ENCODE measurements at places on chromosomes 16 and 17.

DNA sequence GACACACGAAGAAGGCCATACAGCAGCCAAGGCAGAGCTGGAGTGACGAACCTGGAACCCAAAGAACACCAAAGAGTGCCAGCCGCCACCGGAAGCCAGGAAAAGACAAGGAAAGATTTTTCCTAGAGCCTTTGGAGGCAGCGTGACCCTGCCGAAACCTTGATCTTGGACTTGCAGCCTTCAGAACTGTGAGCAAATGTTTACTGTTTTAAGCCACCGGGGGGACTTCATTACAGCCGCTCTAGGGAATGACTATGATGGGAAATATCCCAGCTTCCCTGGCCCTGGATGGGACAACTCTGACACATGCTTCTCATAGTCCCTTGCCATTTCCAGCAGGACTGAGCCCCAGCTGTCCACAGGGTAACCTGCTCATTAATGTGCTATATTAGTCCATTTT is 270.6 kb downstream of the HAPSTR1 start:
- DNase-seq = no peak

DNA sequence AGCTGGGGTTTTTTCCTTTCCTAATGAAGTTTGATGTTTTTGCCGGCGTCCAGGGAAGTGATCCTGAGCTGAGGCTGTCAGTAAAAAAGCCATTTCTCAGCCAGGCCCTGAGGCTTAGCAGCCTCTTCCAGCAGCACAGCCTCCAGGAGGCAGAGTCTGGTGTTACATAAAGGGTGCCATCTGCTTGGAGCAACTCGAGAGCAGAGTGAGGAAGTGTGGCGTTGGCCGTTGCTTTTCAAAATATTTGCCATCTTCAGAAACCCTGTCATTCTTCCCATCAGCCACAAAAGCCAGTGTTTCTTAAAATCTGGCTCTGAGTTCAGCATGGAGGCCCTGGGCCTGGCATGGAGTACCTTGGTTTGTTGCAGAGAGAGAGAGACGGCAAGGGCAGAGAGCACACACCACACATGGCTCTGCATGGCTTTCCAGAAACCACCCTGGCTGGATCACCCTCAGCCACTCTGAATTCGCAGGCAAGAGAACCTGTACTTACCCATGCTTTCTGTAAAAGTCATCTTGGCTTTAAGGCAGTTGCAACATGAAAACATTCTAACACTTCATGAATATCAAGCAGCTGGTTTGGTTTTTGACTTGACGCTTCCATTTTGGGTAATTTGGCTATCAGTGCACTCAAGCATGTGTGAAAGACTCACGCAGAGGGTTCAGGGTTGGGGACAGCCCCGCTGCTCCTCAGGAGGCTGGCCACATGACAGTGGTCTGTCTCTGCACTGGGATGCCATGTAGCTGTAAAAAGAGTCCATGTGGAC is 21.0 kb downstream of the PMM2 start:
- DNase-seq = no peak

- no peak for DNase-seq
Observed at GRCh38 chr17:50355701-50356341, 9.9 kb downstream of the XYLT2 start.

DNA sequence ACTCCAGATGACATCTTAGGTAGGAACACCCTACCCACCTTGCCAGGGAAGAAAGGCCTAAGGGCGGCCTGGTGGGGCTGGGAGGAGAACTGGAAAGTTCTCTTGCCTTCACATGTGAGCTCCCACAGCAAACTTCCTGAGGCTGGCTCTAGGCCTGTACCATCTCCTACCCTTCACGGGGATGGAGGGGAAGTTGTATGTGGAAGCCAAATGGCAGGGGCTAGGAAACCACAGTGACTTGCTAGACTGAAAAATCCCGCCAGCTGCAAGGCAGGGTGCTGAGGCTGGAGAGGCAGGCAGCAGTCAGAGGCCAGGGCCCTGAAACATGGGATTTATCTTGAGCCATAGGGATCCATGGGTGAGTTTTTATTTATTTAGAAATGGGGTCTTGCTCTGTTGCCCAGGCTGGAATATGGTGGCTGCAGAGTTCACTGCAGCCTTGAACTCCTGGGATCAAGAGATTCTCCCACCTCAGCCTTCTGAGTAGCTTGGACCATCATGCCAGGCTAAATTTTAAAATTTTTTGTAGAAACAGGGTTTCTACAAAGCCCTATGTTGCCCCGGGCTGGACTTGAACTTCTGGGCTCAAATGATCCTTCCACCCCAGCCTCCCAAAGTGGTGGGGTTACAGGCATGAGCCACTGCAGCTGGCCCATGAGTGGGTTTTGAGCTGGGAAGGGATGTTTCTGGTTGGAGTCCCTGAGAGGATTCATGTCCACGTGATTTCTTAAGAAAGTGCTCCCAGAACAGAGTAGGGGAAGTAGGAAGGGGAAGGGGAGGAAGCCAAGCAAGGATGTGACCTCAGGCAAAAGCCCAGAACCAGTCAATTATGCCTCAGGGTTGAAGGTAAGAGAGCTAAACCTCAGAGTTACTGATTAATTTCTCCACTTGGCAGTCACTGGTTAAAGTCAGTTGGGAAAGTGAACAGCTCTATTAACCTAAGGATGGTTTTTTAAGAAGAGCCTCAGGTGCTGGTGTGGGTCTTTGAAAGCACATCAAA is 4.0 kb upstream of the KAT8 start:
- DNase-seq = no peak
